HuH-7 (cell line): ENCODE measurements at places on chromosomes 1 and 21.

GRCh38 chr1:171912509-171913175 lies 71.3 kb downstream of the DNM3 start:
- DNase-seq, result no peak

DNA sequence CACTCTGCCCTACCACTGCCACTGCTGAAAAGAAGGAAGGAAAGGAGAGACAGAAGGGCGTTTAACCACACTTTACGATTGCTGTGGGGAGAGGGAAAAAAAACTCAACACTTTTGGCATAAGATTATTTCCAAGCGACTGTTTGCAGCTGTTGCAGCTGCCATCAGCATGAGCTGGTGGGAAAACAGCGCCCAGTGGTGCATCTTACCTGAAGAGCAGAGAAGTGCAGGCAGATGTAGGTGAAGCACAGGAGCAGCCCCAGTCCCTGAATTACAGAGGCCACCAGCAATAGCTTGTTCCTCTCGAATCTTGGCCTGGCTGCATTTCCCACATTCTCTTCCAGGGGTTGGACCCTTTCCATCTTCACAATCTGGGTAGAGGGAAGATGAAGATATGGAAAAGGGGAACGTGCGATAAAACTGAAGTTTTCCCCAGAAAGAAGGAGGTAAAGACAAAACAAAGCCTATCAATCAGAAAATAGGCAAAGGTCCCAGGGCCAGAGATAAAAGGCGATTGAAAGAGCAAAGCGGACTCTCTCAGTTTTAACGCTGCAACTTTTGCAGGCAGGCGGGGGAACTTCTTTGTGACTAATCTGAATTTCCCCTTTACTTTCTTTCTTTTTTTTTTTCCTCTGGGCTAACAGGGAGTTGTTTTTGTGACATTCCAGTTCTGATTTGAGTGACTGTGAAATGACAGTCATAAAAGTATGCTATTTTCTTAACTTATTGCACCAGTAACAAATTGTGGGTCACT lies at the start of gene TNFSF4:
Gene TNFSF4, minus strand, starts transcription at position 516 of the 753 bp plus-strand sequence. Its CDS starts 155 bp downstream, at position 361.
- no peak for DNase-seq

DNA sequence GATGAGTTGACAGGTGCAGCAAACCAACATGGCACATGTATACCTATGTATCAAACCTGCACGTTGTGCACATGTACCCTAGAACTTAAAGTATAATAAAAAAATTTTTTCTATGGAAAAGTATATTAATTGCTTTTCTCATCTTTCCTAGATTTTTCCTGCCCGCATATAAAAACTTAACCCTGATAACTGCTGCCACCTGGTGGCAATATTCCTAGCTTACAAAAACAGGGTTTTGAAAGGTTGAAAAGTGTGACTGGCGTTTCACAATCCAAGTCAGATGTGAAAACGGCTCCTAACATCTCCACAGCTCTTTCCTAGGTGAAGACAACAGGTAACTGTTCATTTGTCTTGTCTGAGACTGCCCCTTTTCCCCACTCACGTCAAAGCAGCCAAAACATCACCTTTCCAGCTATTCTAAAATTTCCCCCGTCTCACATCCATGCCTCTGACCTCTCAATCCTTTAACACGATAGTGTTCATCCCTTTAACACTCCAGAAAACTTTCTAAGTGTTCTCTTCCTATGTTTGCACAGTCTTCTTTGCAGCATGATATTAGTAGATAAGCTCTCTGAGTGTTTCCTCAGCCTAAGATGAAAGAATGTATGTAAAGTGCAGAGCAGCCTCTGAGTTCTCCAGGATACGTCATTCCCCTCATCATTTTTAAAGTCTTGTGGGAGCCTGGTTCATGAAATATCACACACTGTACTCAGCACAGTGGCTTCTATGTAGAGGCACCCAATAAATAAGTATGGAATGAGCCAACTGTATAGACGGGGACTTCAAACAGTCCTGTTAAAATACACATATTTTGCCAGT lies 27.5 kb downstream of the OVGP1 start:
- peak; percentile 35 for DNase-seq

- DNase-seq, result no peak
These were observed 247.5 kb downstream of the NEGR1 start for GRCh38 chr1:72034827-72035226.

DNA sequence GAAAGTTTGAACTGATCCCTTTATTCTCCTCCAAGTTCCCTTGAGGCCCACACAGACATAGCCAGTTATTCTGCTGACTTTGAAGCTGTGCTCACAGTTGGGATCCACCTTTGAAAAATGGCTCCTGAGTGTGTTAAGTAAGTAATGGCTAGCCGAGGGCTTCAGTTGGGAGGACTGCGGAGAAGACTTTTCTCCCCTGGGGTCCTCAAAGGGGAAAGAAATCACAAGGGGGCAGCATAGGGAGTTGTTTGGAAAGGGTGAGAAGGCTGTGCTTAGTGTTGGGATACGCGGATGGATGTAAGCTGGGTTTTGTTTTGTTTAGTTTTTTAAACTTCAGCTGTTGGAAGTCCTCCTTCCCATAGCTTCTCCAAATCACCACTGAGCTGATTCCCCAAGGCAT lies 8.3 kb downstream of the PGM1 start:
- DNase-seq, result no peak

DNA sequence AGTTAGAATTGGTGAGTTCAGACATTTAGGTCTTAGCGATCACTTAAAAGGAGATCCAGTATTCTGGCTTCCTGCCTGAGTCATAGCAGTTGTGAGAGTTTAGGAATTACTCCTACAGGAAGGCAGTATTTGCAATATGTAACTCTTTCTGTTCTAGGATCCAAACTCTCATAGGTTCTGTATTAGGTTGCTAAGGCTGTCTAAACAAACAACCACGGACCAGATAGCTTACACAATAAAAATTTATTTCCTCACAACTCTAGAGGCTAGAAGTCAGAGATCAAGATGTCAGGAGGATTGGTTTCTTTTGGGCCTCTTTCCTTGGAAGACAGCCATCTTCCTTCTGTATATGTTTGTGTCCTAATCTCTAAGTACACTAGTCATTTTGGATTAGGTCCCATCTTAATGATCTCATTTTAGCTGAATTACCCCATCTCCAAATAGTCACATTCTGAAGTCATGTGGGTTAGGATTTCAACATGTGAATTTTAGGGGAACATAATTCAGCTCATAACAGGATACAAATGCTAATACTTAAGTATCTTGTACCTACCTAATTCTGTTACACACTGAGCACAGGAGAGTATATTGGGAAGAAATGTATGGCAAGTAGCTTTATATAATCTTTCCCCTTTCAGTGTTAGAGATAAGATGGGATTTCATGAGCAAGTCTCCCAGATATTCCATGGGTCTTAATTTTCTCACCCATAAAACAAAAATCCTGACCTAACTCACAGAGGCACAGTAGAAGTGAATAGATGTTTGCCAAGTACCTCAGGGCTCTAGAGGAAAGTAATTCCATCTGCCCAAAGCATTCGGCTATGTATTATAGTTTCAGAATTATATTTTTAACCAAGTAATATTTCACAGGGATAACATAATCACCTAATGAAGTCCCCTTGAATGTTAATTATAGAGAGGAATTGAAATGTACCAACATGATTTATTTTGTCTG lies 144.4 kb downstream of the PTBP2 start:
- no peak for DNase-seq

DNA sequence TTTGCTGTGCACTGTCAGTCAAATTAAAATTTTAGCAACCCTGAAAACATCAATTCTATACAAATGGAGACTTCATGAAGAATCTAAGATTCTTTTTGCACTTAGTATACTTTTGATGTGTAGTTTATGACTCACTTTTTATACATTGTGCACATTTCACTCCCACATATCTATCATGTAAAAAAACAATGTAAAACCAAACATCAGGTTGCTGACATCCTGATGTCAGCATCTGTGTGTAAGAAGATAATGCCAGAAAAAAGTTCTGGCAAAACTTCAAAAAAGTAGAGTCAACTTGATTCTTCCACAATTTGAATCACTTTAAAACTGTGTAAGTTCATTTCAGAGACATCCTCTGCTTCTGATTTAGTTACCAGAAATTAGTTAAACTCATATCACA lies 115.7 kb downstream of the CENPF start:
- DNase-seq, result no peak

- DNase-seq, result peak; percentile 93
These were observed at the start of gene SPRTN for GRCh38 chr1:231338270-231339128. SPRTN (plus strand) TSS chr1:231338293; CDS start chr1:231338384, 91 bp downstream.

DNA sequence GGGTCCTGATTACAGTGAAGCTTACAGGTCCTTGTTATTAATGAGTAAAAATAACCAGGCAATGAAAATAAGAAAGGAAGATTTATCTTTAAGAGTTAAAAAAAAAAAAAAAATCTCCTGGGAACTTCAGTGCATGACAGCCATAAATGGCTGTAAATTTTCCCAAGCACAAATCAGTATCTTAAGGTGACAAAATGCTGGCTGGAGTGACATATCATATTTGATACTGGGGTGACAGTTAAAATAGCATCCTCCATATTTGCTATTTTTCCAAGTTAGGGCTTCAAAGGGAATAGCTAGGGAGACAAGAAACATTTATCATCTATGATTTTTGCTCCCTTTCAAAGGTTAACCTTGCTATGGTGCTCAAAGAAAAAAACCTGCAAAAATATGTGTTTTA lies 226.6 kb downstream of the PRDM2 start:
- no peak for DNase-seq

DNA sequence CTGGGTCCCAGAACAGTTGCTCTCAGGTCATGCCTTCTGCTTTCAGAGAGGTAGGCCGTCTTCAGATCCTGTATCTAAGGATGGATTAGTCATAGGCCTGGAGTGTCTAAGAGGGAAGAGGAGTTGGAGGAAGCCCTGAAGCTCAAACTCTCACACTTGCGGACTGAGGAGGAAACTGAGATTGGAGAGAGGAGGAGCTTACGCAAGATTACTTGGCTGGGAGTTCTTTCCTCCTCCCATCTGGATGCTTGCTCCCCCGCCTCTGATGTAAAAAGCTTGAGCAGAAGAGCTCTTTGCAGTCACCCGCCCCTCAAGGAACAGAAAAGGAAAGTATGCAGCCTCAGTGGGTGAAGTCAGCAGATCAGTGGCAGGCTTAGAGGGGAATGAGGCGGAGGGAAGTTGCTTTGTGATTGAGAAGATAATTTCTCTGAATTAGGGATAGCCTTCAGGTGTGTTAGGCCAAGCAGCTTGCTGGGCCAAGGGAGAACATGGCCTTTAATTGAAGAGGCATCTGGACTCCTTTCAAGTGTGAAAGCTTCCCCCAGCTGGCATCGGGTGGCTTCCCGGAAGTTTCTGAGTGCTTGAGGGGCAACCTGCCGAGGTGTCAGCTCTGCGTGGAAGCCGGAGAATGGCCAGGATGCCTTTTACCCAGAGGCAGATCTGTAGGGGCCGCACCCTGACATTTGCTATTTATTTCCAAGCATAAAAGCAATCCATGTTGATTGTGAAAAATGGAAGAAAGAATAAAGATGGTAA lies 6.6 kb downstream of the ADORA1 start:
- no peak for DNase-seq

DNA sequence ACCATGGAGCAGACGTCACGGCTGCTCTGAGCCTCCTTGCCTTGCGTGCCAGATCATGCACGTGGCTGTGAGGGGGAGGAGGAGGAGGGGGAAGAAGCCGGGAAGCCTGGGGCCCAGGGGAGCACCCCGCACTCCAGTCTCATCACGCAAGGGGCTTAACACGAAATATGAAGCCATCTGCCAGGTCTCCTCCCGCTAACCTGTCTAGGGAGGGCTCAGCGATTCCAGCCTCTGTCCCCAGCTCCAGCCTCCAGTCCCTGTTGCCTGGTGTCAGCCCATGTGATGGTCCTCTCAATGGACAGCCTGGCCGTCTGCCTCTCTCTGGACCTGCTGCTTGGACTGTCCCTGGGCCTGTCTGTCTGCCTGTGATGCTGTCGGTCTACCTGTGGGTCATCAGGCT lies 22.5 kb upstream of the C1QA start:
- DNase-seq, result no peak

DNA sequence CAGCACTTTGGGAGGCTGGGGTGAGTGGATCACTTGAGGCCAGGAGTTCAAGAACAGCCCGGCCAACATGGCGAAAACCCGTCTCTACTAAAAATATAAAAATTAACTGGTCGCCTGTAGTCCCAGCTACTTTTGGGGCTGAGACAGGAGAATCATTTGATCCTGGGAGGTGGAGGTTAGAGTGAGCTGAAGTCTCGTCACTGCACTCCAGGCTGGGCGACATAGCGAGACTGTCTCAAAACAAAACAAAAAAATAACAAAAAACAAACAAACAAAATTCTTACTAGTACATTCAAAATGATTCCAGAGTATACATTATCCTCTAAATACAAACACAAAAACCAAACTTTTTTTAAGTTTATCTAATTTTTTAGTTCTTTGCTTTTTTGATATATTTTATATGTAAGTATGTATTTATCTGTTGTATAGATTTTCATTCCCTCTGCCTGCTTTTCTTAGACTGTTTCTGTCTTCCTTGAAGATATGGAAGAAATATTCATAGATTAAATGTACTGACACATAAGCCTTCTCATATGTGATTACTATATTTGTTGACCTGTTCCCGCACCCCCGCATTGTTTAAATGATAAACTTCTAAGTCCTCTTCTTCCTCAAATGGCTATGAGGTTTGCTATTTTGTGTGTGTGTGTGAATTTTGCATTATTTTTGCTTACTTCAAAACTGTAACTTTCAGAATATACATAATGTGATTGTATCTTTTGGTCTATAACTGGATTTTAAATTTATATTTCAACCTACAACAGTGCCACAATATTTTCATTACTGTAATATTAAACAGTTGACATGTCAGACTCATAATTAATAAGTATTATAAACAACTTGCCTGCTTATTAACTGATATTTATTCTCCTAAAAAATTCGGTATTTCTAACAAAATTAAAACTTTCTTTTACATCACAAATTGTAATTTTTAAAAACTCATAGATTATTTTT lies 1674.1 kb upstream of the B3GALT2 start:
- no peak for DNase-seq

GRCh38 chr1:77433934-77434333 lies 152.1 kb downstream of the AK5 start:
- DNase-seq, result no peak

GRCh38 chr1:183372586-183373230 lies 45.5 kb downstream of the NMNAT2 start:
- DNase-seq, result no peak

DNA sequence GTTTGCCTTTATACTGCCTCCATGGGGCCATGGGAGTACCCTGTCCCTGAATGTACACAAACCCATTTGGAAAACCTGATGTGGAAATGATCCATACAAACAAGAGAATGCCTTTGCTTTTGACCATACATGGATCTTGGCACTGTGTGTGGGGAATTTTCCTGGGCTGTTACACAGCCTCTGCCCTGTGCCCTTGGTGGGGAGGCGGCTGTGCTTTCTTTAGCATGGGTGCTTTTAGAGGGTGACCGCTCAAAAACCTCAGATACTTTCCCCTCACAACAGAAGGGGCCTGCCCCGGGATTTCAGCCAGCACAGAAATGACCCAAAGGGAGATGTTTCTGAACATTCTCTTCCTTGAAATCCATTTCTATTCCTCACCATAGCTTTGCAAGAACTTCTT lies 194.8 kb downstream of the LMO4 start:
- no peak for DNase-seq

DNA sequence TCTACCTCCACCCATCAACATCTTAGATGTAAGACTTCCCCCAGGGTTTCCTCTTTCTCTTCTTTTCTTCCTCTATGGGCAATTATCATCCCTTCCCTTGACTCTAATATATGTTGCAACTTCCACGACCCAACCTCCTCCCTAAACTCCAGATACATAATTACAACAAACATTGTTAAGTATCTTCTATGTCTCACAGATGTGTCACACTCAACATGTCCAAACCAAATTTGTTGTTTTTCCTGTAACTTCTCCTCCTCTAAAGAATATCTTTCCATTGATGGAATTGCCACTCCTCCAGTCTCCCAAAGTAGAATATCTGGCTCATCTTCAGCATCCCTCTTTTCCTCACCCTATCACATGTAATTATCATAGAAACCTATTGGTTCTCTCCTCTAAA lies 314.2 kb downstream of the RWDD3 start:
- DNase-seq, result no peak

- no peak for DNase-seq
These were observed 15.9 kb downstream of the HENMT1 start for GRCh38 chr1:108644984-108645383.
